Ovary (tissue), 10 donors: ENCODE measurements at places on chromosomes 4 and X. TPM values are rescaled to one million over a fixed set of nuclear protein-coding genes. Genes with fewer than 3 reads are reported as not detected.

The PRDX4 gene
- 146 TPM for total RNA-seq

GRCh38 chr4:55089916-55090315 is 35.5 kb downstream of the KDR start:
- DNase-seq: no peak
- no peaks in the 10 kb centered on the region for H3K36me3 ChIP-seq
- no peaks in the 10 kb centered on the region for H3K4me1 ChIP-seq
- H3K4me3 ChIP-seq: no peak overlapping the region

- no peak overlapping the region for H3K27ac ChIP-seq
- no peaks in the 10 kb centered on the region for H3K27me3 ChIP-seq
- no peaks in the 10 kb centered on the region for H3K36me3 ChIP-seq
- DNase-seq: no peak
- no peaks in the 10 kb centered on the region for H3K4me1 ChIP-seq
- H3K4me3 ChIP-seq: no peak overlapping the region
Observed at GRCh38 chr4:11669156-11669555, 240.5 kb upstream of the HS3ST1 start.

The DMRTC1 gene
- 0.34 TPM for total RNA-seq

DNA sequence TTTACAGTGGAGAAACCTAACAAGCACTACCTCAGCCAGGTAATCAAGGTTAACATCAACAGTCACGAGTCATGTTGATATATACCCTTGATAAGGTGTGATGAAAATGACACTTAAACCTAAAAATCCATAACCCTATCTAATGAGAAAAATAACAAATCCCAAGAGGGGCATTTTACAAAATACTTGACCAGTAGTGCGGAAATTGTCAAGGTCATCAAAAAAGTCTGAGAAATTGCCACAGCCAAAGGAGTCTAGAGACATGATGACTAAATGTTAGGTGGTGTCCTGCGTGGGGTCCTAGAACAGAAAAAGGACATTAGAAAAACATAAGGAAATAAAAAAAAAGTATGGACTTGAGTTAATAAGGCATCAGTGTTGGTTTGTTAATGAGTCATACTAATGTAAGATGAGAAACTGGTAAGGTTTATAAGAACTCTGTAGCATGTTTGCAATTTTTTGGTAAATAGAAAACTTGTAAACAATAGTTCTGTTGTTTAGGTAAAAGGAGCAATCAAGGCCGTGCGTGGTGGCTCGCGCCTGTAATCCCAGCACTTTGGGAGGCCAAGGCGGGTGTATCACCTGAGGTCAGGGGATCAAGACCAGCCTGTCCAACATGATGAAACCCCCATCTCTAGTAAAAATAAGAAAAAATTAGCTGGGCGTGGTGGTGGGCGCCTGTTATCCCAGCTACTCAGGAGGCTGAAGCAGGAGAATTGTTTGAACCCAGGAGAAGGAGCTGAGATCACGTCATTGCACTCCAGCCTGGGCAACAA is 2.9 kb downstream of the RPL36A start:
- H3K4me1 ChIP-seq: no peaks in the 10 kb centered on the region
- no peaks in the 10 kb centered on the region for H3K27me3 ChIP-seq
- no peaks in the 10 kb centered on the region for H3K36me3 ChIP-seq
- no peak overlapping the region for H3K4me3 ChIP-seq
- no peak for DNase-seq

- no peak for DNase-seq
- H3K27me3 ChIP-seq: no peaks in the 10 kb centered on the region
- no peak overlapping the region for H3K4me3 ChIP-seq
- no peaks in the 10 kb centered on the region for H3K4me1 ChIP-seq
- H3K27ac ChIP-seq: no peak overlapping the region
Observed at GRCh38 chrX:118637997-118638396, 89.4 kb upstream of the IL13RA1 start.

DNA sequence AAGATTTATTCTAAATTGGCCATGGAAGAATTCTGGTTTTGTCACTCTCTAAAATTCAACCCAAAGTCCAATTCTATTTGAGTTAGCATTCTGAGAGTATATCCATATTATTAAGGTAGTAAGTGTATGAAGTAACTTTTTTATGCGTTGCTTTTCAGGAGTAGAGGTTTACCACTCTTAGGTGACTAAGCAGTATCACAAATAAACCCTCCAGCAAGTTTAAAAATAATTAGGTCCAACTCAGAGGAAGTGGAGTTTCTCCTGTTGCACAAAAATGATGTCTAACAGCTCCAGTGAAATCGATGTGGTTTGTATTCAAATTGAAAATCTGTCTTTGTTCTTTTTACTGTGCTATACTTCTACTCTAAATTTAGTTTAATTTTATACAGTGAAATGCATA is 6.6 kb downstream of the SCML1 start:
- H3K4me3 ChIP-seq: no peak overlapping the region
- no peak overlapping the region for H3K27ac ChIP-seq
- no peaks in the 10 kb centered on the region for H3K27me3 ChIP-seq
- H3K36me3 ChIP-seq: no peaks in the 10 kb centered on the region
